Stimulated activated CD4-positive, alpha-beta T cell treated with anti-CD3 and anti-CD28 coated beads, TNF-alpha, amount 100 ng/mL, for 4 hours (primary cell): ENCODE measurements at places on chromosomes 7 and 10.

DNA sequence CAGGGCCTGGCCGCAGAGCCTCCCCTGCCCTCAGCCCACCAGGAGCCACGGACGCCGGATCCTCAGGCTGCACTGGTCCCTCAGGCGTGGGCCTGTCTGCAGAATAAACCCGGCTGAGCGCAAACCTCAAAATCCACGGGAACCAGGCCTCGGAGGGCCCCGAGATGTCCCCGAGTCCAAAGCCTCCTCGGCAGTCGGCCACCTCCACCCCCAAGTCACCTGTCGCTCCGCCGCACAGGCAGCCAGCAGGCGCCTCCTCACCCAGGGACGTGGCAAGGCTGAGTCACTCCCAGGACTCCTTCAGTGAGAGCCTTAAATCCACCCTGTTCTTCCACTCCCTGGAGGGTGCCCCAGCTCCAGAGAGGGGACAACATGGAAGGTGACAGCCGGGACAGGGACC lies 33.2 kb downstream of the STK32C start:
- no peak for DNase-seq

DNA sequence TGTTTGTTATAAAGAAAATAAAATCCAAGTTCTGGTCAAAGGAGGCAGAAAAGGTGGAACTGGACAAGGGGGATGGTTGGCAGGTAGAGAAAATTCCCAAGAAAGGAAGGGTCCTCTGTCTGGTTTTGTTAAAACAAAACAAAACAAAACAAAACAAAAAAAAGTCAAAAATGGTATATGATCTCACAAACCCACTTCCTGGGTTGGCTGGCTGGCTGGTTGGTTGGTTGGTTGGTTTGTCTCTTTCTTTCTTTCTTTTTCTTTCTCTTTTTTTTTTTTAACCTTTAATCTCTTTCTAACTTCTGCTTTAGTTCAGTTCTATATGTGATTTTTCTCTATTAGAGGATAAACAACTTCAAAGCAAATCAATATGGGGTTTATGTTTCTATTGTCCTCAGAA lies 41.1 kb upstream of the CPN1 start:
- DNase-seq = no peak

DNA sequence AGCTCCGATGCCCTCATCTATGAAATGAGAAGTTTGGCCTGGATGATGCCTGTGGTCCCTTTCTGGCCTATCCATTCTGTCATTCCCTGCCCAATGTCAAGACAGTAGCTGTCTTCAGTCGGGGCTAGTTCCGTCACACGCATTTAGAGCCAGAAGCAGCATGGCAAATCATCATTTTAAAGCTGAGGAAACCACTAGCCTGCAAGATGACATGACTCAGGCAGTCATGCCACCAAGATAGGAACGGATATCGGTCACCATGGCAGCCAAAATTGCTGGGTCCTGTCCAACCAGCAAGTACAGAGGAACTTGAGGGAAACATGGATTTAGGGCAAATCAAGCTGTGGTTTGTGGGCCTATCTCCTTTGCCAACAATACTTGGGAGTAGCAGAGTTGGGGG lies 64.5 kb upstream of the MRLN start:
- DNase-seq = no peak

DNA sequence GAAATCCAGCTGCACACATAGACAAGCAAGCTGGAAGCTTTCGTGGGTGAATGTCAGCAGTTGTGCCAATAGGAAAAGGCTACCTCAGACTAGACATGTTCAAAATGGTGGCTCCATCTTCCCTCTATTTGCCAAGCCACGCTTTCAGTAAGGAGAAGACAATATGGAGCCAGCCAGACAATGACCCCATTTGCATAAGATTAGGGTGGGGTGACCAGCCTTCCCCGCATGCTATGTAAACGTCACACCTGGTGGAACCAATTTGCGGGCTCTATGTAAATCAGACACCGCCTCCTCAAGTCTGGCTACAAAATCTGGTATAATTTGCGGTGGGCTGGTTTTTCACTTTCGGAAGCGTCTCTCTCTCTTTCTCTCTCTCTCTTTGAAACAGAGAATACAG lies 297.4 kb upstream of the PCDH15 start:
- no peak for DNase-seq

- DNase-seq = no peak
These were observed 16.8 kb upstream of the MTPN start for GRCh38 chr7:135993950-135994349.

- no peak for DNase-seq
These were observed 26.4 kb downstream of the FBXW4 start for GRCh38 chr10:101668566-101668965.

DNA sequence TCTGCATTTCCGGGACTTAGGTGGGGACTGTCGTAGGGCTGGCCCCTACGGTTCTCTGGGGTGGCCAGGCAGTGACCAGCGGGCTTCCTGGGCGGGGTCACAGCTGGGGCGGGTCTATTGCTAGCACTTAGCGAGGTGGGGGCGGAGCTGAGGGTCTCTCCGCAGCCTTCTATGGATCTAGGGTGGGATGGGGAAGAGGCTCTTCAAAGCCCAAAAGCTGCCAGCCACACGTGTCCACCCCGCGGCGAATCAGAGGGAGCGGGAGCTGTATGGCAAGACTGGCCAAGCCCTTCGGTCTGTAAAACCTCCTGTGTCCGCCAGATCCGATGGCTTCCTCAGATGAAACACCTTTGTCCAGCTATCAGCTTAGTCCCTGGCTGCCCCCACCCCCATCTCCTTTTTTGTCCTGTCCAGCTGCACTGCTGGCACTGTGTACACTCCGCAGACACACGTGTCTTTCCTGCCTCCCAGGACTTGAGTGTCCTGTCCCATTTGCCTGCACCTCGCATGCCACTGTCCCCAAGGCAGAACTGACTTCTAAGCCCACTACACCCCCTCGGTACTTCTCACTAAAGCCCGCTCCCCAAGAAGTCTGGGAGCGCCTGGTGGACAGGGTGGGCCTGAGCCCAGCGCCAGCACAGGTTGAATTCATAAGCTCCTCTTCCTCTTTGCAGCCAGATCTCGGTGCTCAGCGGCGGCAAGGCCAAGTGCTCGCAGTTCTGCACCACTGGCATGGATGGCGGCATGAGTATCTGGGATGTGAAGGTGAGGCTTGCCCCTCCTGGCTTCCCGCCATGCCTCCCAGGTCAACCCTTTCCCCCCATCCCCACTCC lies 14.8 kb downstream of the PDAP1 start:
- DNase-seq = no peak

DNA sequence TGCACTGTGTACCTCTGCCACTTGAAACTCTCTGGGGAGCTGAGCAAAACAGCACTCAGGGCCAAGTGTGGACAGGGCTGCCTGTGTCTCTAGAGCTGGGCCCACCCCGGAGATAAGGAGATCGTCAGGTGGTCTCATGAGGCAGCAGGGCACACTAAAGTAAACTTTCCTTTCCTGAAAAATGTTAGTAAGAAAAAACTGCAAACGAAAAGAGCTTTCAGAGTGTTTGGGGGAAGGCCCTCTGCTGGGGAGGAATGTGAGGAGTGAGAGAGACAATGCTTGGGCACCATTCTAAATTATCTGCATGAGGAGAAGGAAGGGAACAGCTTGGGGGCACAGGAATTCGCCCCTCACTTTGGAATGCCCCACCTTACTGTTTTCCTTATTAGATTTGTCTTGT lies 127.7 kb downstream of the ATXN7L1 start:
- DNase-seq = no peak

DNA sequence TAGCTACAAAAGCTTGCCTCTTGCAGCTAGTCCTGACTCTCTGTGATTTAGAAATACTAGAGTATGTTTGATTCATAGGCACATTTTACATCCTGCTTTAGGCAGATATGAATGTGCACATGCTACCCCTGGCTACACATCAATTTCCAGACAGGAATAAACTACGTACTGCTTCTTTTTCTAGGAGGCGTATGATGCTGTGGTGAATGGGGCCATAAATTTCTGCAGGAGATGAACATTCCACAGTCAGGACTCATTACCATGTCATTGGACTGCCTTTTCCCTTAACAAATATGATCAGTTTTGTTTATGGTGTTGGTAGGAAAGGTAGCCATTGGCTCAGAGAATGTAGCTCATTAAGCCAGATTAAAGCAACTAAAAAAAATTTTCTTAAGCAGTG lies 50.1 kb upstream of the IFRD1 start:
- DNase-seq = no peak

DNA sequence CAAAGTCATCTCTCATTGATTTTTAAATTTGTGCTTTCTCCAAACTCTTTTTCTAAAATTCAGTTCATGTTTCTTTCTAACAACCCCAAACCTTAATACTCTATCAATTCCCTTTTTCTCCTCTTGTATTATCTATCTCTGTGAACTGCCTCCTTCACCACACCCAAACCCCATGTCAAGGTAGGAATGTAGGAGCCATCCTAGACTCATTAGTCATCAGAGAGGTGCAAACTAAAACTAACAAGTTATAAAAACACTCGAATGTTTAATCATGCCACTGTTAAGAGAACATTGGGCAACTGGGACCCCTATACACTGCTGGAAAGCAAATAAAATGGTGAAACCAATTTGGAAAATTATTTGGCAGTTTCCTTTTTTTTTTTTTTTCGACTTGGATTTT lies 533.8 kb upstream of the LRRN3 start:
- no peak for DNase-seq

DNA sequence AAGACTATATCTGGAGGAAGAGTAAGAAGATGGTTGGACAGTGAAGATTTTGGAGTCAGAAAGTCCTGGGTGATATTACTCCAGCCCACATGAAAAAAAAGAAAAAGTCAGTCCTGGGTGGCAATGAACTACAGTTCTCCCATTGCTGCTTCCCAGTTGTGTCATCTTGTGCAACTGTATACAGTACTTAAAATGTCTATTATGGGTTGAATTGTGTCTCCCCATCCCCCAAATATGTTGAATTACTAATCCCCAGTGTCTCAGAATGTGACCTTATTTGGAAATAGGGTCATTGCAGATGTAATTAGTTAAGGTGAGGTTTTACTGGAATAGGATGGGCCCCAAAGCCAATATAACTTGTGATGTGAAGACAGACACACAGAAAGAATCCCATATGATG lies 15.6 kb downstream of the SEC23IP start:
- no peak for DNase-seq

- no peak for DNase-seq
These were observed 196.0 kb downstream of the RNLS start for GRCh38 chr10:88386821-88387773.

DNA sequence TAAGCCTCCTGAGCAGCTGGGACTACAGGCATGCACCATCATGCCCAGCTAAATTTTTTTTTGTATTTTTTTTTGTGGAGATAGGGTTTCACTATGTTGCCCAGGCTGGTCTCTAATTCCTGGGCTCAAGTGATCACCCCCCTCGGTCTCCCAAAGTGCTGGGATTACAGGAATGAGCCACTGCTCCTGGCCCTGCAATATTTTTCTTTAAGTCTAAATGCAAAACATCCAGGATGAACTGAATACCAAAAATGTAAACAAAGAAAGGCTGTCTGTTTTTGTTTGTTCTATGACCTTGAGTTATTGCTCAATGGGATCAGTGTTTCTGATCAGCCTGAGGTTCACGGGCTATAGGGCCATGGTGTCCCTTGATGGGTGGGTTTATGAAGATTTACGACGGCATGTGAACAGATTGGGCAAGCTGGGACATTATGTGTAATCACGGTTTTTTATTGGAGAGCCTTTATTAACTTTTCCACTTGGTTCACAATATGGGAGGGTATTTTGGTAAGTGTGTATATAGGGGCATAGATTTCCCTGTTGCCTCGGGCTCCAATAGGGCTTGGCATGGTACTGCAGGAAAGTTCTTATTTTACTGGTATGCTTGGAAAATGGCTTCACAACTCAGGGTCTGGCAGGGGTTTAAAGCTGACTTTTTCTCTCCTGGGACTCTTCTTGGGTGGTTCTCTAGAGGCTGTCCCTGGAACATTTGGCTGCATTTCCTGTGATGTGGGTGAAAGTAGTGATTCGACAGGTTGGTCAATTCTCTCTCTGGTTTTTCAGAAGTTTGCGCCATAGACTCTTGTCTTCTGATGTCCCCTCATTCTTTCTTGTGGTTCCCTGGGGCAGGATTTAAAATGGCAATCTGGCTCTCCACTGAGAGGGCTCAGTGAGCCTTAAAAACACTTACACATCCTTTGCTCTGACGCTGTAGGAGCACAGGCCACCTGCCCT lies 41.6 kb downstream of the MRPS33 start:
- no peak for DNase-seq

DNA sequence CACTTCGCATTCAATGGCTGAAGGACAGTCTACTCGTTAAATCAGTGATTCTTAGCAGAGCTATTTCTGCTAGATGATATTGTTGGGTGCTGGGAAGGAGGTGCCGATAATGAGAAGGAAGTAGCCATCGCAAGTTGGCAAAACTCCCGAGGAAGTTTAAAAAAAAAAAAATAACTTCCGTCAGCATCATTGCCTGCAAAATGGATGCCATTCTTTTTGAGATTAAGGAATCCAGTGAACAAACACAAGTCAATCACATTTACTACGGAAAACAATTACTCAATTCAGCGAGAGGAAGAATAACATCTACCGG lies 74.4 kb upstream of the SFMBT2 start:
- DNase-seq = no peak

GRCh38 chr7:28091190-28091589 lies 89.4 kb downstream of the JAZF1 start:
- DNase-seq = no peak

GRCh38 chr10:1744524-1744923 lies 7.2 kb upstream of the ADARB2 start:
- DNase-seq = no peak

DNA sequence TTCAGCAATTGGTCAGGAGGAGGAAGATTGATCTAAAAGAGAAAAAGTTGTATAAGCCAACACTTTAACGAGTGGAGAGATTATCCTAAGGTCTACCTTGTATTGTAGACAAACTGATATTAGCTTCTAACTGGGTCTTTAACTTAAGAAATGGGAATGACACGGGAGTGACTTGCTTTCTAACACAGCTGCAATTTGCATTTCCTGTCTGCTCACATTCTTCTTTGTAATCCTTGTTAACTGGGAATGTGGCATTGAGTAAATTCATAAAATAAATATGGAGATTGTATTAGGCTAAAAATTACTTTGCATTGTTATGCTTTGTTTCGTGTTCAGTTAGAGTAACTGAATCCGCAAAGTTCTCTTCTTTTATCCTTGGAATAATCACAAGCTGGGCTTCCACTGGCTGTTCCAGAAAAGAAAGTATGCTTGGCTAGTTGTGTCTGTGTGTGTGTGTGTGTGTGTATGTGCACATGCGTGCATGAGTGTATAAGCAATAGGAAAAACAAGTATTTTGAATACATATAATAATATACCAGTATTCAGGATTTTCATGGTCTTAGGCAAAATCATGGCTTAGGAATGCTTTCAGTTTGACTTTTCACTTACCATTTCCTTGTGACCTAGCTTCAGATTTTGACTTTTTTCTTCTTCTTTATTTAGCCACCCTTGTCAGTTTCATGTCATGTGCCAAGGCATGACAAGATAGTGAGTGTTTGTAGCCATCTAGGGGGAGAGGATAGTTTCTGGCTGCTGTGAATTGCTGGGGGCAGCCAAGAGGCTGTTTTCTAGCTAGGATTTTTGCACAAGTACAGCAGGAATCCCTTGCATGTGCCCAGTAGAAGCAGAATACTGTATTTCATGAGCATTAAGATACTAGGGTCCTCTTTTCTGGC lies 54.5 kb upstream of the FZD8 start:
- no peak for DNase-seq
